Stimulated activated CD4-positive, alpha-beta T cell treated with anti-CD3 and anti-CD28 coated beads, Interleukin-15, amount 100 ng/mL, for 48 hours (primary cell): ENCODE measurements at places on chromosomes 5 and 9.

DNA sequence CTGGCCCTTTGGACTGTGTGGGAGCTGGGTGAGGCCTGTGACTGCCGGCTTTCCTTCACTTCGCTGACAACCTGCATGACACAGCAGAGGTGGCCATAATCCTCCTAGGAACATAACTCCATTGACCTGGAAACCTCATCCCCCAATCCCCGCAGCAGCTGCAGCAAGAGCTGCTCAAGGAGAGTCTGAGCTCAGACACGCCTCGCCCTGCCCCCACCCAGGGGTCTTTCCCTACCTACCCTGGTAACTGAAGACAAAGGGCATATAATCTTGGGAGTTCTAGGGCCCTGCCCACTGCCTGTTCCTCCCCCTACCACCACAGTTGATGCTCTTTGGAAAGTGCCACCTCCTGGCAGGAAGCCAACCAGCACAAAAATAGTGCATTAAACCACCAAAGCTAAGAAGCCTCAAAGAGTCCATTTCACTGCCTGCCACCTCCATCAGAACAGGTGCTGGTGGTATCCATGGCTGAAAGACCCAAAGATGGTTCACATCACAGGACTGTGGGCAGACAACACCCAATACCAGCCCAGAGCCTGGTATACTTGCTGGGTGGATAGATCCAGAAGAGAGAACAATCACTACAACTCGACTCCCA, 18.4 kb downstream of the TRIM36 start:
- DNase-seq, result no peak

- DNase-seq, result no peak
Observed at GRCh38 chr5:67306965-67307607, 110.5 kb upstream of the CD180 start.

DNA sequence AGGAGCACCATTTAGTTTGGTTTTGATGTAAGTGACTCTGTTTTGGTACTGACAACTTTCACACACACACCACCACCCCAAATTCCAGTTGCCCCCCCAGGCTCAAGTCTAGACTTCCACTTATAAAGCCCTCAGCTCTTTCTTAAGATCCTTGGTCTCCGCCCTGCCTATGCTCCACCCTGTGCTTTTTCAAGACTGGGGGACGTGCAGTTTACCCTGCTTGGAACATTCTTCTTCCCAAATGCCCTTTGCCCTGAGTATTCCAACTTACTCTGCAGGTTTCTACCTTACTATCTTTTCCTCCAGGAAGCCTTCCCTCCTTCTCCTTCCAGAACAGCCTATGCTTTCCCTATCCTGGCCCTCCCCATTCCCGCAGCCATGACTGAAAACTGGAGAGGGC, 1.5 kb upstream of the TRIM14 start:
- no peak for DNase-seq

DNA sequence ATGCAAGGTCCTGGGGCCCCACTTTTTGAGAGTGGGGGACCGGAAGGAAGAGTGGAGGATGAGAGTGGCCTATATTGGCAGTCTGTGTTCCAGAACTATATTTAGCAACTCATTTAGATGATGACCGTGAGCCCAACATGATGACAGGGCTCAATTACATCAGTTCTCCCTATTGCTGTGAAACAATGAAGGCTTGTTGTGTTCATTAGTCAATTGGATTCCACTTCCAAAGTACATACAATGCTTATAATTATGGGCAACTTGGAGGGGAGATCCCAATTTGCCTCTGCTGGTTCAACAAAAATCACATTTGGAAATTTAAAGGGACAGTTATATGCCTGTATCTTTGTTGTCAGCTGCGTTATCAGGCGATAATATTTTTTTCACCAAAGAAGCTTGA, 91.1 kb downstream of the TARS1 start:
- DNase-seq, result no peak

DNA sequence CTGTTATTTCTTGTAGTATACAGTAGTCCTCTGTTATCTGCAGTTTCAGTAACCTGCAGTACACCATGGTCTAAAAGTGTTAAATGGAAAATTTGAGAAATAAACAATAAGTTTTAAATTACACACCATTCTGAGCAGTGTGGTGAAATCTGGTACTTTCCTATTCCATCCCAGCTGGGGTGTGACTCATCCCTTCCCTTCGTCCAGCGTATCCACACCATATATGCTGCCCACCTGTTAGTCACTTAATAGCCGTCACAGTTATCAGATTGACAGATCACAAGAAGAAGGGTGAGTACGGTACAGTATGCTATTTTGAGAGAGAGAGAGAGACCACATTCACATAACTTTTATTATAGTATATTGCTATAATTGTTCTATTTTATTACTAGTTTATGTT, 28.9 kb downstream of the FAM151B start:
- peak; percentile 5 for DNase-seq

- no peak for DNase-seq
Observed at GRCh38 chr5:155886311-155887031, 440.5 kb upstream of the SGCD start.

DNA sequence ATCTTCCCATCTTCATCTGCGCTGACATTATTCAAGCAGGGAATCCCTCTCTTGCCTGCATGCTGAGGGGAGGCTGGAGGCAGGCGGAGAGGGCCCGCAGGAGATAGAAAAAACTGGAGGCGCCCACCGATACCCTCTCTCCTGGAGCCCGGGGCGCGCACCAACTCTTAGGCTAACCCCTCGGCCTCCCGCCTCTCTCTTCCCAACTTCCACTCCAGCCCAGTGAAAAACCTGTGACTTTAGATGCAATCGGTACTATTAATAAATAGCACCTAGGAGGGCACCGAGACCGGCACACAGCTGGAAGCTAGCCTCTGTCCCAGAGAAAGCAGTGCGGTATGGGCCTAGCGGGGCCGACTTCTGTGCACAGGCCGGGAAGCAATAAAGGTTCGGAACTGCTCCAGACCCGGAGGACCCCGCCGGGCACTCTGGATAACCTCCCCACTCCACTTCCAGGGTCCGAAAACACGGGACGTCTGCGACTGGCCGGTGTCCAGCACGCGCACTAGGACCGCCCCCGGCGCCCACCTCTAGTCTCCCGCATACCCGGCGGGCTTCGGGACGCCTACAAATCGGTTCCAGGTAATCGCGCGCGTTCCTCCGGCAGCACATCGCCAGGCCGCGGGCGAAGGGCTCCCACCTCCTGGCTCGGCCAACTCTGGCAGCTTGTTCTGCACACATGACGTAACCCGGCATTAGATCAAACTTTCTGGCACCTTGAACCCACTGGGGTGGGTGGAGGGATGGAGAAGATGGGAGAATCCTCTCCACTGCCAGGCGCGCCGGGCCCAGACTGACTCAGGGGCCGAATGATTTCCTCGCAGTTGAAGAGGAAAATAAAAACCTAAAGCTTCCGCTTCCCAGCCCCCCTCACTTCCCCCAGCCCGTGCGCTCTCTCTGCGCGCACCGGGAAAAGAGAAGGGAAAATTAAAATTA, 1.4 kb downstream of the EFNA5 start:
- no peak for DNase-seq

GRCh38 chr5:116530276-116530675, 44.3 kb downstream of the SEMA6A start:
- DNase-seq, result no peak
